ENCODE measurements at places on chromosomes 7 and 10.

DNA sequence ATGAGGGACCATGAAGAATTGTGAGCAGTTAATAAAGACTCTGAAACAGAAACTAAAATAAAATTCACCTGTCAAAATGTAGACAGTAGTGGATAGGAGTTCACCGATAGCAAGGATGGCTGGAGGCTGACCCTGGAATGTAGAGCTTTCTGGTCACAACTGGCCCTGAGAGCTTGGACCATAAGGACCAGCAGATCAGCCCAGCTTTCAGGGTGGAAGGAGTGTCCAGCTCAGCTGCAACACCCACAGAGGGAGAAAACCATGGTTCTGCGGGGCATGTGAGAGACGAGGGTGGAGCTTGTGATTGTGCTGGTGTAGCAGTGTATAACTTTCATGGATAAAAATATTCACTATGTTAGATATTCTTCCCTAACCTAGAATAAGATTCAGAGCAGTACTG, 199.9 kb downstream of the KCND2 start:
- DNase-seq = no peak

DNA sequence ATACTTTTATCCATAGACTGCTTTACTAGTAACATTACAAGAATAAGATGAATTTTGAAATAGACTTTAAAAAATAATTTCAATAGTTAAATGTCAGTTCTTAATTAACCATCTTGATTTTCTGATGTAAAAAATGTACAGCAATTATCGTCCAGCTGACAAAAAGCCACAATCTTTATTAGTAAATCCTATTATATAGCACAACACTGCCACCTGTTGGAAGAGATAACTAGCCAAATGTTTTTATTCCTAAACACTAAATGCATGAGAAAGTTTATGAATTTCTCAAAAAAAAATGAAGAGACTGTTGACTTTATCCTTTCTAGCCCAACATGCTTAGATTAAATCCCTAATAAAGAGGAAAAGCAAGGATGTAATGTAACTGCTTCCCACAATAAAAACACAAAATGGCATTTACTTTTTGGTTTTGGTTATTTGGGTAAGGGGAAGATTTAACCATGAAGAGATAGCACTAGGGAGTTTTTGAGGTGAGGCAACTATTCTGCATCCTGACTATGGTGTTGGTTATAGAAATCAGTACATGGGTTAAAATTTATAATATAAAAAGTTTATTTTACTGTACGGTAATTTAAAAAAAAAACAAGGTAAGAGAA, 8.0 kb downstream of the COA1 start:
- peak; percentile 45 for DNase-seq

DNA sequence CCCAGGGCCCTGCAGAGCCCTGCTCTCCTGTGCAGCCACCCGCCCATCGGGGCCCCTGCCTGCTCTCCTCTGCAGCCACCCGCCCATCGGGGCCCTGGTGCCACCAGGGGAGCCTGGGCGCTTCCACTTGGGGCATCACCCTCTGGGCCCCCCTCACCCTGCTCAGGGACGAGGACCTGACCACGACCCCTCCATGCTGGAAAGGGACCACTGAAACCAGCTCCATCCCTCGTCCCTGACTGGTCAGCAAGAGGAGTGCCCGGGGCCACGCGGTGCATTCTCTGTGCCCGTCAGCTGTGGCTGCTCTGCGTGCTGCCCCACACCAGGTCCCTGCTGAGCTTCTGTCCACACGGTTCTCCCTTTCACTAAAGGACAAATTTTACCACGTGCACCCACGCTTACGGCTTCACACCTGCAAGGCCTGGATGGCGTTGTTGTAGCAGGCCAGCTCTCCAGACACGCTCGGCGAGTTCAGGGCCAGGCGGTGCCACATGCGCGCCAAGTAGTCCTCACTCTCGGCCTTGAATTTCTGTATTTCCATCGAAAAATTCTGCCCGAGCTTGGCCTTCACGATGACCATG, 57.6 kb downstream of the CFAP46 start:
- no peak for DNase-seq

DNA sequence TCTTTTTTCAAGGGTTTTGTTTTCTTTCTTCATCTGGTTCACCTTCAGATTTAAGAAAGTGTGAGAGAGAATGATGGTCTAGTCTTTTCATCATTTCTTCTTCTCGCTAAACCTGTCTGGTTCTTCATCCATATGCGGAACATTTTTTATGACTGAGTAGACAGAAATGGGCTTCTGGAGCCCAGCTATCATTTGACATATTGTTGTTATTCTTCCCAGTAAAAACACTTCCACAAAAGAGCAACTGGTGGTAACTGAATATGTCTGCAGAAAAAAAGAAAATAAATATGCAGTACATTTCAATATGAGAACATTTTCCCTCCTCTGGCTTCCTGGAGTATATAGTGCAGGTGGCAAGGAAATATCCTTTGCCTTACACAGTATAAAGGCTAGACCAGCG, 209.5 kb downstream of the JCAD start:
- no peak for DNase-seq

GRCh38 chr7:2844153-2845033, at the start of gene GNA12:
TSS of gene GNA12 (minus strand) at chr7:2844308. CDS start at chr7:2844161, 147 bp downstream.
- peak; percentile 100 for DNase-seq

- no peak for DNase-seq
These were observed 282.2 kb downstream of the NEBL start for GRCh38 chr10:20614911-20615310.

DNA sequence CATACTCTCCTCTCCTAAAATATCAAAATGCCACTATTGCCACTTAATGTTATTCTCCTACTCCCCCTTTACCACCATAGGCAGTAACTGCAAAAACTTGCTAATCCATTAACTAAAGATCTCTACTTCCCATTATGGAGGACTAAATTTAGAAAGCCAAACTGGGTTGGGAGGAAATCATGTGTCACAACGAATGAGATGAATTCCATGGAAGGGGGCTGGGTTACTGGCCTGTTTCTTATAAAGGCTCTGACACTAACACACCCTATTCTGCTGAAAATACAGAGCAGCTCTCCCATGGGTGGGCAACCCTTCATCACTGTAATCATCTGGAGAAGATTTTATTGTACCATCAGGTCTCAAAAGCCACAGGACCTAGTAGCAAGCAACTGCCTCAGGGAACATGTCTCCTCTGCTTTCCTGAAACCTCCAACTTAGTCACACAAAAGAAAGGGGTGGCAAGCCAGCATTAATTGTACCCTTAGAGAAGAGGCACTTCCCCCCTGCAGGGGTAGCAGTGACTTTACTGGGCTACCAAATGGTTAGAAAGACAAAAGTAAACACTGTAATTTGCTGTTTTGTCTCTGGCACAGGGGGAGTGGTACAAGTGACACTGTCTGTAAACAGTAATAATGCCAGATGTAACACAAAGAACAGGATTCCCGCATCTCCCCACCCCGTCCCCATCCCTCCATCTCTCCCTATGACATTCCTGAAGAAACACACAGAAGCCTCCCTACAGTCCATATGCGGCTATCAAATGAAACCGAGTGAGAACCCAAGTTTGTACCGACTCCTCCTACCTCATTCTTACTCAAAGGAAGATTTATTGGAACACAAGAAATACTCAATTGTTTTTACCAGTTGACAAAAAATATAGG, 81.6 kb downstream of the ARMH3 start:
- DNase-seq = no peak

DNA sequence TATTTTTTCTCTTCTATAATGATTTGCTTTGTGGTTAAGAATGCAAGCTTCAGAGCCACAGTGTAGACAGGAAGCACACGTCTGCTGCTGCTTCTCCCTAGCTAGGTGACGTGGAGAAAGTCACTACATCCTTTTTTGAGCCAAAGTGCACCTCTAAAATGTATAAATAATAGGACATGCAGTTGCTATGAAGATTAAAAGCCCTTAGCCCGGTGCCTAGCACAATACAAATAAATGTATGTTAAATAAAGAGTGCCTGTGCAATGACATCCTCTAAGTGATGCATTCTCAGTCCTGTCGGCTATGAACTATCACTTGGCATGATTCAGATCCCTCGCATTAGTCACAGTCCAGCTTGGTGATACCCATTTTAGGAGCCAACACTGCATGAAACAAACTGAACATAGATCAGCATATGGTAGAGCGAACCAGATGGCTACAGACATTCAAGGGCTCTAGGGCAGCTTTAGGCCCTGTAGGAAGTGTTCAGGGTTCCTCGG, 4.8 kb upstream of the TRDMT1 start:
- no peak for DNase-seq

- no peak for DNase-seq
These were observed 50.4 kb upstream of the CACUL1 start for GRCh38 chr10:118805146-118805545.

DNA sequence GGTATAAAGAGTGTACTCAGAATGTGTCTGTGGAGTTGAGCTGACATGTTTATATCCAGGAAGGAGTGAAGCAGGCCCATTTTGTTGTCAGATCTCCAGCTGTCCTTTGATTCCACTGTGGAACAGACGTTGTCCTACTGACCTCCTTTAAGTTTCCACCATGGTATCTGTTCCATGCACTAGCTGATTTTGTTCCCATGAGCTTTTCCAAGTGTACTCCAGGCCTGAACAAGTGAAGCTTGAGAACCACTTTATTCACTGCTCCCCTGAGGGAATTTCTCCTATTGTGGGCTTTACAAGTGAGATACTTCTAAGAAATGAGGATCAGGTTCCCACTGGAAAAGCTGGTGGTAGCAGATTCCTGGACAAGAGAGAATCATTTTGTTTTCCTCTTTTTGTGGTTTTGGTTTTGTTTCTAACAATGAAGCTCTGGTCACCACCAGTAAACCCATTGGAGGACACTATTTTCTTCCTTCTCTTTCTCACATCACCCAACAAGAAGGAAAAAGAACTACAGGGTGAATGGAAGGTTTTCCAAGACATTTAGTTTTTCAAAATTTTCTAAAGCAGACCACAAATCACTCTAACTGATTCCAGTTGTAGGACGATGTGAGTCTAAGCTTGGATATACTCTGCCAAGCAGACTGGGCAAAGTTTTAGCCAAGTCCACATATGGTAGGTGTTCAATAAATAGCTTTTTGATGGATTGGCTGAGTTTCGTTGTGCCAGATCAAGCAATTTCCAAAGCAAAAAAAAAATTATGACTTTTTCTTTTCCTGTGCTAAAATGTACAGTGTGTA, 144.2 kb downstream of the JCAD start:
- DNase-seq = no peak

GRCh38 chr10:16752099-16752498, 65.1 kb downstream of the RSU1 start:
- no peak for DNase-seq

DNA sequence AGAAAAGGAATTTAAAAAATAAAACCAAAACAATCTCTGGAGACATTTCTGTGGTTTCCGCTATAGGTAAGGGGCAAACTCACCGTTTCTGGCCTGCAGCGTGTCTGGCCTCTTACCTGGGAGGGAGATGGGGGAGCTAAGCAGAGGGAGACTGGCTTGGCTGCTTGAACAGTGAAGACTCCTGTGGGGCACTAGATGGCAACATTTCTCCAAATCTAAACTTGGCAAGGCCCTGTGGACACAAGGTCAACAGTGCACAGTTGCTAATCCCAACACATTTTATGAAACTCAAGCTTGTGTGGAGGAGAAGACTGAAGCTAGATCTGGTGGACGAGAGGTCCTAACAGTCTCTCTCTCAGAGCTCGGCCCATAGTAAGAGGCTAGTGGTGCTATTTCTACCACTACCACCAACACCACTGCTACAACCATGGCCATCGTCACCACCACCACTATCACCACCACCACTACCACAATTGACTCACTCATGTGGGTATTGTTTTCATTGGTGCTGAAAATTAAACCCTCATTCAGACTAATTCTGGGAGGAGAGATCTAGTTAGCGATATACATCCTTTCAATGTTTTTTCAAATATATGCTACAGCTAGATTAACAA, 28.4 kb upstream of the CDHR3 start:
- peak; percentile 65 for DNase-seq

DNA sequence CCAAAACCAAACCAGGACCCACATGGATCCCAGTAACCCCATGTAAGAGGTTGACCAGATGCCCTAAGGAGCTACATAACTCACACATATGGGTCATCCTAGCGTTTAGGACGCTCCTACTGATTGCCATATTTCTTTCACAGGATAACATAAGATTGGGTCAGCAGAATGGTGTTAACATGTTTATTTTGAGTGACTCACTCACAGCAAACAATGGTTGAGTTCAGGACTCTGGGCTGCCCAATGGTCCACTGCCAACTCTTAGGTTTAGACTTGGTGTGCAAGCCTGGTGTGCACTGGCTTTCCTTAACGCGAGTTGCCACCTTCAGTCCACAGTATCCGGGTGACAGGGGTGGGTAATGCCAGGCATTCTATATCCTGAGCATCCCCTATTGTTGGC, 211.5 kb downstream of the GPAM start:
- DNase-seq = no peak

DNA sequence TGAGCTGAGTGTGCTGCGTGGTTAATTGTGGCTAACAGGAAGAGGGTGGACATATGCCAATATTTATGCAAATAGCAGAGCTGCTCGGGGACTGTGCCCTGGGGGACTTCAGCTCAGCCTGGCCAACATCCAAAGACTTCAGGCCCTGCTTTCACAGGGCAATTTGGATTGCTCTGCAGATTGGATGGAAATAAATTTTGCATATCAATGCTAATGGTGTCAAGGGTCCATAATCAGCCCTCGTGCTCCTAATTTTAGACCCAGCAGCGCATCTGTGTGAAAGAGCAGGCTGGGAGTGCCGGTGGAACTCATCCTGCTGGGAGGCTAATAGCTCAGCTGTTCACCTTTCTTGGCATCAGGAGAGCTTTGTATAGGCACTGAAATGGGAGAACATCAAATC, 270.1 kb downstream of the TCERG1L start:
- no peak for DNase-seq

GRCh38 chr10:21705828-21706176, 171.8 kb downstream of the MLLT10 start:
- no peak for DNase-seq

- no peak for DNase-seq
These were observed 11.9 kb upstream of the WDFY4 start for GRCh38 chr10:48672596-48673265.

DNA sequence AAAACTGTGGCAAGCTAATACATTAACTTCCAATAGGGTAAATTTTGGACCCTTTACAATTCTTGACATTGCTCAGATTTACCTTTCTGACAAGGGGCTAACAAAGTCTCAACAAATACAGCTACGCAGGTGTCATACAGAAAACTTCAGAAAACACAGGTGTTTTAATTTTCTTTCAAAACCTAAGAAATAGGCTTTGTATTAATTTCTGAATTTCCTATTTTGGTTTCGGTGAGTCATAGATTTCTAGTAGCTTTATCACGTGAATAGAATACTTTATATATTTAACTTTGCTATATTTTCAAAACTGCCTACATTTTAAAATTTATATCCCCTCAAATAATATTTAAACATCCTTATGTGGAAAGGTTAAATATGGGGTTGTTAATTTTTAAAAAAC, 215.3 kb downstream of the DGKB start:
- no peak for DNase-seq

- no peak for DNase-seq
These were observed 44.9 kb upstream of the UBN2 start for GRCh38 chr7:139186146-139186545.

GRCh38 chr10:33293076-33293475, 41.4 kb downstream of the NRP1 start:
- no peak for DNase-seq

DNA sequence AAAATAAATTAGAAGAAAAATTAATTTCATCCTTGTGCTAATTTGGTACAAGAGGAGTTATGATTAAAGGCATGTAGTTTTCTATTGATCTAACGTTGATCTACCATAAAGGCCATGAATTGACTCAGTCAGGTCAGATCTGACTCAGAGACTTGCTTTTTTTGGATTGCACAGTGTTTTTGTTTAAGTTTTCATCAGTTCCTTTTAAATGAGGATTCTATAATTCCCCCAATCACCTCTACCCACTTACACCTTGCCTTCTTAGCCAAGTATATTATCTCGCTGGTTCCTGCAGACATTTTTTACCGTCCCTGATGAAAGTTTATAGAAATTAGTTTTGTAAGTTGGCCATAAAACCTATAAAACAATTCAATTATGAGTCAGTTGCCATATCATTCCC, 132.4 kb upstream of the PALS2 start:
- DNase-seq = no peak
